AG09309 (cell line): ENCODE measurements at places on chromosomes 7 and 10.

GRCh38 chr10:104925232-104925851, 284.3 kb downstream of the SORCS3 start:
- no peak for DNase-seq

- DNase-seq: no peak
Measured at GRCh38 chr10:25175527-25176420, 973 bp downstream of the GPR158 start.

- no peak for DNase-seq
Measured at GRCh38 chr10:129605266-129605985, 138.4 kb downstream of the MGMT start.

DNA sequence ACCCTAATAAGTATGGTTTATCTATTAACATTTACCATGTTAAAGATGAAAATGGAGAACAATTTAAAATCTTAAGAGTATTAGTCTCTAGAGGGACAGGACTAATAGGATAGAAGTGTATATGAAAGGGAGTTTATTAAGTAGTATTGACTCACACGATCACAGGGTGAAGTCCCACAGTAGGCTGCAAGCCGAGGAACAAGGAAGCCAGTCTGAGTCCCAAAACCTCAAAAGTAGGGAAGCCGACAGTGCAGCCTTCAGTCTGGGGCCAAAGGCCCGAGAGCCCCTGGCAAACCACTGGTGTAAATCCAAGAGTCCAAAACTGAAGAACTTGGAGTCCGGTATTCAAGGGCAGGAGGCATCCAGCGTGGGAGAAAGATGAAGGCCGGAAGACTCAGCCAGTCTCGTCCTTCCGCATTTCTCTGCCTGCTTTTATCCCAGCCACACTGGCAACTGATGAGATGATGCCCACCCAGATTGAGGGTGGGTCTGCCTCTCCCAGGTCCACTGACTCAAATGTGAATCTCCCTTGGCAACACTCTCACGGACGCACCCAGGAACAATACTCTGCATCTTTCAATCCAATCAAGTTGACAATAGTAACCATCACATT, 140.8 kb upstream of the FAM20C start:
- no peak for DNase-seq

DNA sequence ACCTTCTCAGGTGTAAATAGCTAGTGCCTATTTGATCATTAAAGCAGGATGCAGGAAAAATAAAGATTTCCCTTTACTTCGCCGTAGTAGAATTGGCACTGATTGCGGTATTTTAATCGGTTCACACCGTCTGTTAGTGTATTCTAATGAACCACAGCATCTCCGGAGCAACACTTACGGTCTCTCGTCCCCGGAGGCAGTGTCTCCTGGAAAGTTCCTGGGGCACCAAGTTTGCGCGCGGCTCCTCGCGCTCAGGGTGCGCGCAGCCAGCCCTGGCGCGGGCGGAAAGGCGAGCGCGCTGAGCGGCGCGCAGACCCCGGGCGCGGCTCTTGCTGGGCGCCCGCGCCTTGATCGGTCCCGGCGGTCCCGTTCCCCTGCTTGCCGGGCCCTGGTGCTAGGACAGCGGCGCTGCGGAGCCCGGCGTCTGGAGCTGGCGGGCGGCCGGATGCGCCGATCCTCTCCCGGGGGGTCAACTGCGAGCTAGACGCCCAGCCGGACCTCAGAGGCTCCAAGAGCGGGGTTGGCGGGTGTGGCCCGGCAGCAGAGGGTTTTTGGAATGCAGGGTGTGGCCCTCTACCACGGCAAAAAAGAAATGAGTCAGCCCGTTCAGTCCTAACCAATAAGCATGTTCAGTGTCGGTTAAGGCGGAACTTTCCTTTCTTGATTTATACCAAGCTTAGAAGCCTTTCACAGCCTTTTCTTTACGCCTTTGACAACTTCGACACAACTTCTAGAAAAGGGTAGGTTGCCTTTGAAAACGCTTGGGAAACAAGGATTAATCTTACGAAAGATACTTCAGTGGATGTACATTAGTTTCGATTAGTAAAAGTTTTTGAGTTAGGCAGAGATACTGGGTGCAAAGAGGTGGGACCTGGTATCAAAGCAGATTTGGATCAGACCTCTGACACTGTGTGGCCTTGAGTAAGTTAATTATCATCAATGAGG, 166.8 kb upstream of the ASAH2 start:
- peak; percentile 44 for DNase-seq

DNA sequence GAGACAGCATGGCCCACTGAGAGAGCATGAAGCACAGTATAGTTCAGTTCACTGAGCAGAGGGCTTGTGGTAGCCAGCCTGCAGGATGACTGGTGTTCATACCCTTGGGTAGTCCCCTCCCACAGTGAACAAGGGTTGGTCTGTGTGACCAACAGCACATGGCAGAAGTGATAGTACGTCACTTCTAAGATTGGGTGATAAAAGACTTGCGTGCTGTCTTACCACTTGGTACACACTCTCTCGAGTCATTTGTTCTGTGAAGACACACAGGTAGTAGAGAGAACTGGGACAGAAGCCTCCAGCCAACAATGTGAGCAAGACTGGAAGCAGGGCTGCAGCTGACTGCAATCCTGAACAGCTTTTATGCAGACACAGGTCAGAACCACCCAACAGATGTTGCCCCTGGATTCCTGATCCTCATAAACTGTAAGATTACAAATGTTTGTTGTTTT, 14.6 kb downstream of the EPC1 start:
- no peak for DNase-seq

DNA sequence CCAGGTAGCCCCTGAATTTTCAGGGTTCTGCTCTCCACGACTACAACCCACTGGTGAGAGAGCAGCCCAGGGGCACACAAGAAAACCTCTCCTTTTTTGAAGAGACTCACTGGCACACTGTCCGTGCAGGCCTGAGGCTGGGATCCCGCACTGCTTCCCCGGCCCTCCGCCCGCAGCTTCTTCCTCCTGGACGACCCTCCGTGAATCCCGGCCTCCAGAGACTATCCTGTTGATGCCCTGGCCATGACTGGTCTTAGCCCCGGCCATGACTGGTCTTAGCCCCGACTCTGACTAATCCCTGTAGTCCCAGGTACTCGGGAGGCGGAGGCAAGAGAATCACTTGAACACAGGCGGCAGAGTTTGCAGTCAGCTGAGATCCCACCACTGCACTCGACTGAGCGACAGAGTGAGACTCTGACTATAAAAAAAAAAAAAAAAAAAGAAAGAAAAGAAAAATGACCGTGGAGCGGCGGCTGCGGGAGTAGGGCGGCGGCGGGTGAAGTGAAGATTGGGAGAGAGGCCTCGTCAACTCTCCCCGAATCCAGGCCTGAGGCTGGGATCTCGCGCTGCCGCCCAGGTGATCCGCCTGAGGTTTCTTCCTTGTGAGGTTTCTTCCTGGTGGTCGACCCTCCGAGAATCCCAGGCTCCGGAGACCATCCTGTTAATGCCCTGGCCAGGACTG, 196.4 kb downstream of the ZNF716 start:
- no peak for DNase-seq

GRCh38 chr10:8852546-8852945, 798.1 kb downstream of the GATA3 start:
- no peak for DNase-seq

- no peak for DNase-seq
Measured at GRCh38 chr7:73773700-73774517, 3.8 kb upstream of the CLDN3 start.

DNA sequence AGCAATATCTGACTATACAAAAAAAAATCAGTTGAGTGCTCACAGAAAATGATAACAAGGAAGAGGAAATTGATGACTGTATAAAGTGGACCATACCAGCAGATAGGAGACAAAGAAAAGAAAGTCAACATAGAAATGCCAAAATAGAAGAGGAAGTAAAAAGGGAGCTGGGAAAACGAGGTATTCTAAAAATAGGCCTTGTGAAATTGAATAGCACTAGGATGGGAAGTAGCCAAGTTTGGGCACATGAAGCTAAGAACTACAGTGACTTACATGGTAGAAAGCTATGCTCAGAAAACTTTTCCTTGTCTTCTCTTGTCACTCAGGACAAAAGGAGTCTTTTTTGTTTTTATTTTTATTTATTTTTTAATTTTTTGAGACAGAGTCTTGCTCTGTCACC, 76.2 kb upstream of the APBB1IP start:
- no peak for DNase-seq

DNA sequence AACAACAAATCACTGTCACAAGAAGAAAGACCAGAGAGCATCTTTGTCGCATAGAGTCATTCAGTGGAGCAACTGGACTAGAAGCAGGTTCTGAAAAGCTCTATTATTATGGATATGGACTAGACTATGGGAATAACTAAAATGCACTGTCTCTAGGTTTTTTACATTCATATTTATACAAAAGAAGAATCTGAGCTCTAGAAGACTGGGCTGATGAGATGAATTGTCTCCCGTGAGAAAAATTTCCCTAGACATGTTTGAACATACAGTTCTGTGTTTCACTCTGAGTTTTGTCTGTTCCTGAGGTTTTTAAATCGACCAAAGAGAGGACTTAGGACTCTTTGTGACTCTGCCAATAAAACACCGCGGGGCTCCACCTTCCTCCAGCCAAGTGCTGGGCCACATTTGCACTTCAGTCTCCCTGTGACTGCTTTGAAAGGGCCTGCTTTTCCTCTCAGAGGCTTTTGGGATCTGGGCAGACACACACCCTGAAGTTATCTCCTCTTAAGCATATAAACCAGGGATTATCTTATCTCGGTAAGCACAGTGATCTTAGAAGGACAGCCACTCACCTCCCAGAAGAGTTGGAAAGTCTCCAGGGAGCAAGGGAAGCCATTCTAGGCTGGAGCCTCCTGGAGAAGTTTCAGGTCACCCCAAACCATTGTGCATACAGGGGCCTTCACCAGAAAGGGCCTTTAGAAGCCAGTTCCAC, 101.0 kb upstream of the JCAD start:
- no peak for DNase-seq

DNA sequence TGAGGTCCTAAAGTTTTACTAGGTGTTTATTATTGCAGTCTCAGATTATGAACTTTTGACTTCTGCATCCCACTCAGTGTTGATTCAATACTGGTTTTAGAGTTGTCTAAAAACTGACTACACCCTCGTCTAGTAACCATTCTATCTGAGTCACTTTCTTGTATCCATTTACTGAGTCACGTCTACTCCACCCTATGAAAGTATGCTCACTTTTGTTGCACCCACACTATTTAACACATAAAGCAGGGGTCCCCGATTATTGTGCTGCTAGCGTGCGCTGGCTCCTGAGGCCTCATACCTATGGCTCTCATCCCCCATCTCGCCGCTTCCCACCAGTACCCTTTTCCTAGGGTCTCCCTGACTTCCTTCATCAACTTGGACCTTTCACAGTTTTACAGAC, 2.0 kb downstream of the SAMD9 start:
- DNase-seq: peak; percentile 46

GRCh38 chr10:17228091-17229015, at the start of gene VIM:
TSS of gene VIM (plus strand) at chr10:17228241. CDS start at chr10:17229423, 1,182 bp downstream.
- peak; percentile 88 for DNase-seq

DNA sequence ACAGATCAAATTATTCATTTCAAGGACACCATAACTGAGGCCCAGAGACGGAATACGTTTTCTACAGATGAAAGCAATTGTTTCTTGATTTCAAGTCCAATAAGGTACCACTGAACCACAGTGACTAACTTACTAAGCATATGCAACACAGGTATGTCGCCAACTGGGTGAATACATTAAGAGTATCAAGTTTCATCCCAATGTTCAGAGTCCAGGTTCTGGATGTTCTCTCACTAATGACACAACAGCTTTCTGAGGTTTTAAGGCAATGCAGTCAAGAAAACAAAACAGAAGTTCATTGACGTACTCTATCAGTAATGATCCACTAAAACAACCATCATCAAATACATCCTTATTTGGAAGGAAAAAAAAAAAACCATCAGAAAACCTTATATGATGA, 35.8 kb downstream of the NSUN6 start:
- no peak for DNase-seq

GRCh38 chr7:75691793-75692543, 46.8 kb downstream of the HIP1 start:
- DNase-seq: no peak

GRCh38 chr7:116797612-116798011, 64.8 kb upstream of the CAPZA2 start:
- no peak for DNase-seq

DNA sequence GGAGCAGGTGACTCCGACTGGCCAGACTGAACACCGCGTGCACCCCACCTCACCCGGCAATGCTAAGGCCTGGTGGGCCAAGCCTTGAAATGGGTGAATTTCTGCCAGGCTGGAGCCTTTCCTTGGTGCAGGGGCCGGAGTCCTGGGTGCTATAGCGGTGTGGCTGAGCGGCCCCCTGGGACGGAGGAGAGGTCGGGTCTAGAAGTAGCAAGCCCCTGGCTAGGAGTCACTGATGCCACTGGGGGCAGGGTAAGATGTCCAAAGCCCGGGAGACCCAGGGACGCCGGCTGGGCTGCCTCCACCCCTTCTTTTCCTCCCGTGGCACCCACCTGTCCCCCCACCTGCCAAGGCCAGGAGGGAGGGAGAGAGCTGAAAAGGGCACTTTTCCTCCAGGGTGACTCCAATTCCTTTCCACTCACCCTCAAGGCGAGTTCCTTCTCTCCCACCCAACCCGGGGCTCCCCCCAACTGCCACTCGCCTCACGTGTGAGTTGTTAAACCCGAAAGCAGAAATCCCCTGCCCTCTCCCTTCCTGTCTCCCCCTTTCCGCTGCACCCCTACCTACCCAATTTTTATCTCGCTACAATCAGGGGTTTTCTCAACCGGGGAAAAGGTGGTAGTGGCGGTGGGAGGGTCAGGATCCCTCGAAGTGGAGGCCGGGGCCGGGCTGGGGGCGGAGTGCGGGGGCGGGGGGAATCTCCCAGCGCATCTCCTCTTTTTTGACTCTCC, 6.0 kb upstream of the GATA3 start:
- DNase-seq: no peak

- no peak for DNase-seq
Measured at GRCh38 chr10:60708666-60709065, 69.6 kb upstream of the CDK1 start.

GRCh38 chr7:43302211-43302711, 189.8 kb downstream of the HECW1 start:
- DNase-seq: no peak

DNA sequence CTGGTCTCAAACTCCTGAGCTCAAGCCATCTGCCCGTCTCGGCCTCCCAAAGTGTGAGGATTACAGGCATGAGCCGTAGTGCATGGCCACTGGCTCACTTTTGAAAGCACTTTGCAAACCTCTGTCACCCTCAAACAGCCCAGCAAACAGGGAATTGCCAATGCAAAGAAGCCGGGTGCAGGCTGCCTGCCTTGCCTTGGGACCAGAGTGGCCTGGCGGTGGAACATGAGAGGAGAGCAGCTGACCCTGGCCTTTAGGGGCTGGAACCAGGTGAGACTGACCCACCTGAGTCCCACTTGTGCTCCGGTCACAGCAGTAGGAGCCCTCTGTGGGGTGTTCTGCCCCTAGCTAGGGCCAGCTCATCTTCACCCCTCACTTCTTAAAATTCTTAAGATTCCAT, 237.1 kb upstream of the GALNT17 start:
- no peak for DNase-seq

DNA sequence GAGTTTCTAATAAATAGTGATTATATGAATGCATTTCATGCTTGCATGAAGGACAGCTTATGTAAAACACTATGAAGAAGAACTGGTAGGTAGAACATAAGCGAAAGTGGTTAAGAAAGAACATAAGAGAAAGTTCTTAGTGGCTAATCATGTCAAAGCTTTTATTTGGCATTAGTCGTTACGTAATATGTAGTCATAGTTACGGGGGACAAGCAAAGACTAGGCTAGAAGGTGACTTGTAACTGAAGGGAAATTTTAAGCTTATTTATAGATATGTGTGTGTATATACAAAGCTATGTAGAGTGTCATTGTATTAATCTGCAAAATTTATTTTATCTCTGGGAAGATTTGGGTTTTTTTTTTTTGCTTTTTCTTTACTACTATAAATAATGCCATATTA, 36.9 kb downstream of the CAPZA2 start:
- no peak for DNase-seq
